ENCODE measurements at places on chromosomes 7 and 10.

DNA sequence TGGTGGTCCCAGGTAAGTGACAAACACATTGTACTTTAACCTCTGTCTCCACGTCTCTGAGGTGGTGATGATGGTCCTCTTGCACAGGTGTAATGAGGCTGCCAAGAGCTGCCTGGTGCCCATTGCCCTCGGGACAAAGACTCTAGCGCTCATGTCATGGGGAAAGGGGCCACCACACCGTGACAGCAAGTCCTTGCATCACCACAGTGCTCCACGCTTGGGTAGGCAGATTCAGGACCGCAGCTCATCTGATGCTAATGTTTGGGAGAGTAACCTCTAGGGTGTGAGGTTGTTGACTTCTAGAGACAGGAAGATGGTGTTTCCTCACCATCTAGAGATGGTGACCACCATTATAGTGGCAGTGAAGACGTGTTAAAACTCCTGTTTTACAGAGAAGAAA, 395.6 kb downstream of the ADRA2A start:
- no peak for DNase-seq

DNA sequence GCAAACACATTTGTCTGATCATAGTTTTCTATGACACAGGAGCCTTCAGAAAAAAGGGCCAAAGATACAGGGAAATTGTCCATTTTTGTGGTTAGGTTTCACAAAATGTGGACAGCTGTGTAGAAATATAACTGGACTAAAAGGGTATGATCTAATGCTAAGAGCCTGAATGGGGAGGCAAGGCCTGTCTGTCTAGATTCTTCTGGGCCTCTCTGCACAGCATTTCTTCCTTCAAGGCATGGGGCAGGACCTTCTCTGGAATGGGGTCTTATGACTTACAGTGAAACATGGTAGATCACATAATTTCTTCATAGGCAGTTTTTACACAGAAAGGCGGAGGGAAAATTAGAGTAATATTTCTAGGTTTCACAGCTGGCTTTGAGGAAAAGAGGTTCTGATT, 795.7 kb downstream of the GRID1 start:
- no peak for DNase-seq

GRCh38 chr7:151849879-151850260, 27.0 kb downstream of the PRKAG2 start:
- DNase-seq = no peak

DNA sequence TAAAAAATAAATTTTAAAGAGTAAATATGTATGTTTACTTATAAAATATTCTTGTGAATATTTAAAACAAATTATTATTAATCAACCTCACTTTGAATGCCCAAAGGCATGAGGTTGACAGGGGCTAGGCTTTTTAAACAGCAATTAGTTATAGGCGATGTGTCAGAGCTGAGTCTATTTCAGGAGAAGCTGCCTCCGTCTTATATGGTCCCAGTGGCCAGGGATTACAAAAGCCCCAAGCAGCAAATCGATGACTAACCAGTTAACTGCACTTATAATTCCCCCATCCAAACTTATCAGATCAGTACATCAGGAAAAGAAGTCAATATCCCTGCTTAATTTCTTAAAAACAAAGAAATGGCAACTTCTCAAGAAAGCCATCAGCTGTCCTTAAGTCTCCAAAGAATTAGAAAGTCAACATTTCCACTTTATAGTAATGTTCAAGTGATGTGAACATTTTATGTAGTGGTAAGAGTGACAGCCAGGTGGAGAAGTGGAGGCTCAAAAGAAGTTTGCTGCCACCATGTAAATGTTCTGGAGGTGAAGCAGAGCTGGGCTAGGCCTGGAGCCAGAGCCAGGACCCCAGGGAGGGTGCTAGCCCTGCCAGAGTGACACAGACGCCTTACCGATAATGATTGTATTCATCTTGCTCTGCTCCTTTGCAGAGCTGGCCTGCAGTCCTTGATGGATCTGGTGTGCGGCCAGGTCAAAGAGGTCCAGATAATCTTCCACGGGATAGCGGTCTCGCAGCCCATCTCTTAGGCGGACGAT, 51.5 kb downstream of the CHST15 start:
- no peak for DNase-seq

DNA sequence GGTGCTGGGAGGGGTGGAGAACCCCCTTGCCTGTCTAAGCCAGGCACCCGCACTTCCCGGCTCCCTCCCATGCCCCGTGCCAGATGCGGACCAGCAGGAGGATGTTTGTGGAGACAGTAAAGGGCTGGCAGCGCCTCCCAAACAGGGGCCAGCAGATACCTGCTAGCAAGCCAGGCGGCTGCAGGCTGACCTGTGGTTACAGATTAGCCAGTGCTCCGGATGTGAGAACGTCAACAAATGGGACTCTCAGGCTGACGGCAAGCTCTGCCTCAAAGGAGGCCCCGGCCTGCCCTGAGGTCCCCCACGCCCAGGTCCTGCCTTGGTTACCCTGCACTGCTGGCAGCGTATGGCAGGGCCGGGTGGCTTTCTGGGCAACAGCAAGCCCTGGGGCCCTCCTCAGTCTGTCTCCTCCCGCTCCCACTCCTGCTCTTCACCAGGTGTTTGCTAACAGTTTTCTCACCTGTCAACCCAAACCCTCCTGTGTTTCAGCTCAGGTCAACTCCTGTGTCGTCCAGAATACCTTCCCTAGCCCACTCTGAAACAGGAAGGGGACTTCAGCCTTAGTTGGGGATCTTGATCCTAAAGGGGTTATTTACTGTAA, 85.4 kb downstream of the NEURL1 start:
- no peak for DNase-seq

GRCh38 chr7:118311121-118311836, 86.8 kb downstream of the ANKRD7 start:
- no peak for DNase-seq

DNA sequence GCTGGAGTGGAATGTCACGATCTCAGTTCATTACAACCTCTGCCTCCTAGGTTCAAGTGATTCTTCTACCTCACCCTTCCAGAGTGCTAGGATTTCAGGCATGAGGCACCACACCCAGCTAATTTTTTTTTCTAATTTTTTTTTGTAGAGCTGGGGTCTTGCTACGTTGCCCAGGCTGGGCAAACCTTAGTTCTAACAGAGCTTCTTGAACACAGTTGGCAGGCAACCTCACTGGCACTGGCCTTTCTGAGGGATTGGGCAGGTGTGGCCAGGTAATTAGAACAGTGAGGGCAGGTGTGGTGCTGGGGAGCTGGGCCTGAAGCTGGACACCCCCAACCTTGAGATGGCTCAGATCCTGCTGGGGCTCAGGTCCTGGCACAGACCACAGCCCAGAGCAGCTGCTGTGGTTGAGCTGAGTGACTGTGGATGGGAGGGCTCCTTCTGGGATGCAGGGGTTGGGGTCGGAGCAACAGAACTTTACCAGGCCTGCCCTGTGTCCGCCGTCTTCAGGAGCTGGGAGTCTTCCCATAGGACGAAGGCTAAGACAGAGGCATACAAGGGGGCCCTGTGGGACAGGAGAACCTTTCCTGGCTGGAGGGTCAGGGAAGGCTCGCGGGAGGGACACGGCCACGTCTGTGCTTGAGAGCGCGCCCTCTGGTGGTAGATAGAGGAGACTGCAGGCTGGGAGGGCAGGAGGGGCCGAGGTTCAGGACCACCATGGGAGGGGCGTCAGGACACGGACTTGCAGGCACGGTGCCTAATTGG, 48.2 kb downstream of the COL26A1 start:
- peak; percentile 44 for DNase-seq

DNA sequence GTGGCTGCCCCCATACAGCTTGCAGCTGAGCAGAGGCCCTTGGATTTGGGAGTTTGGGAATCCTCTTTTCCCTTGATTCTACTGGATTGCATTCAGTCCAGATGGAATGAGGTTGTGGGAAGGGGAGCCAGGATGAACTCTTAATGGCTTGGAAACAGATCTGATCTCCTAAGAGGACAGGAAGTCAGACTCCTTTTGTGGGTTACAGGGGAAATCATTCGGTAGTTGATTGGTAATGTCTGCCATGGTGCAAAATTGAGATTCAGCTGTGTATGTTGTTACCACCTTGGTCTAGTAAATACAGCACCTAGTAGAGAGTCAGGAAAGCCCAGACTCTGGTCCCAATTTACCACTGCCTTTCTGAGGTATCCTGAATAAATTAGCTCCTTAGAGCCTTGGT, 144.2 kb upstream of the TNRC18 start:
- DNase-seq = peak; percentile 35

DNA sequence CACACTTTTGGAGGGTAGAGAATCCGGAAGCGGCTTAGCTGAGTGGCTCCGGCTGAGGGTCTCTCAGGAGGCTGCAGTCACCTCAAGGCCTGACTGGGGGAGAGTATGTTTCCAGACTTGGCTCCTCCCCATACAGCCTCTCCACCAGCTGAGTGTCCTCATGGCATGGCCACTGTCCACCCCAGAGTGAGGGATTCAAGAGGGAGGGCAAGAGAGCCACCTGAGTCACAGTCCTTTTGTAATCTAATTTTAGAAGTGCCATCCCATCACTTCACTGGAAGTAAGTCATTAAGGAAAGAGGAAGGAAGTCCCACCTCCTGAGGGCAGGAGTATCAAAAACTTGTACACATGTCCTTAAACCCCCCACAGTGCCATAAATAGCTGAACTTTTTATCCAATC, 134.0 kb downstream of the GLI3 start:
- no peak for DNase-seq

GRCh38 chr10:113704637-113705343, 25.1 kb downstream of the CASP7 start:
- peak; percentile 52 for DNase-seq

- DNase-seq = no peak
These were observed 139.6 kb upstream of the GDF10 start for GRCh38 chr10:47160261-47160908.

DNA sequence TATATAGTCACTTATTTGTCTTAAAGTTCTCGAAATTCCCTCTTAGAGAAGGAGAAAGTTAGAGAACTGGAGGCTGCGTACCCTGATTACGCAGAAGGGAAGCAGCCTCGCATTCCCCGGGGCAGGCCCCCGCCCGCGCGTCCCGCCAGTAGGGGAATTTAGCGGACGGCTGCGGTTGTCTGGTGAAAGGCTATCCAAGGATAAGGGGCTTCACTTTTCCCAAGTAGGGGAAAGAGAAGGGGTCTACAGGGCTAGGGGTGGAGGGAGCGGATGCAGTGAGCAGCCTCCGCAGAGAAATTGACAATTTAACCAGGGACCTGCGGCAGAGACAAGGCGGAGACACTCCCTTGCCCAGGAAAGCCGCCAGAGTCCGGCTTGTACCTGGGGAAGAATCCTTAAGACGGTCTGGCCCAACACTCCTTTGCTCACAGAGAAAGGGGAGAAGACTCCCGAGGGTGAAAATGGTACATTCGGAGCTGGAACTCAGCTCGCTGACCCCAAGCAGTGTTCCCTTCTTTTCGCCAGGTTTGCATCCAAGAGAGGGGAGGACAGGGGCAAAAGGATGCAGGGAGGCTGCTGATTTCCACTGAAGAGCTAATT, 994 bp upstream of the MAGI2 start:
- peak; percentile 46 for DNase-seq

GRCh38 chr10:80032503-80032902, 46.0 kb upstream of the TMEM254 start:
- DNase-seq = no peak

DNA sequence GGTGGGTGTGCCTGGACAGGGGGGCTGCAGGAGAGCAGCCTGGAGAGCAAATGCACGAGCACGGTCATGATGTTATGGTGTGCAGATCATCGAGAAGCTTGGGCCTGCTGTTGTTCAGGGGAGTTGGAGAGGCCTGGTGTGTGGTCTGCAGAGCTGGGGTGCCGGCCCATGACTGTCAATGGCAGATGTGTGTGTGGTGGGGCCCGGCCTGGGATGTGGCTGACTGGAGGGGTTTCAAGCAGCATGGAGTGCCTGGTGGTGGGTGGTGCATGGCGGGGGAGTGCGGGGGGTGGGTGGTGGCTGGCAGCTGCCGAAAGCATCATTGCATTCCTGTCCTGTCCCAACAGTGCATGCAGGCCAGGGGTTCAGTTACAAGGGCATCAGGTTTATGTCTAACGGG, 122.6 kb downstream of the DOCK1 start:
- DNase-seq = no peak
